ENCODE measurements at places on chromosomes 2 and 18.

- DNase-seq: no peak
Observed at GRCh38 chr2:23021311-23022120, 363.5 kb upstream of the KLHL29 start.

- no peak for DNase-seq
Observed at GRCh38 chr2:40034198-40034597, 255.1 kb upstream of the THUMPD2 start.

DNA sequence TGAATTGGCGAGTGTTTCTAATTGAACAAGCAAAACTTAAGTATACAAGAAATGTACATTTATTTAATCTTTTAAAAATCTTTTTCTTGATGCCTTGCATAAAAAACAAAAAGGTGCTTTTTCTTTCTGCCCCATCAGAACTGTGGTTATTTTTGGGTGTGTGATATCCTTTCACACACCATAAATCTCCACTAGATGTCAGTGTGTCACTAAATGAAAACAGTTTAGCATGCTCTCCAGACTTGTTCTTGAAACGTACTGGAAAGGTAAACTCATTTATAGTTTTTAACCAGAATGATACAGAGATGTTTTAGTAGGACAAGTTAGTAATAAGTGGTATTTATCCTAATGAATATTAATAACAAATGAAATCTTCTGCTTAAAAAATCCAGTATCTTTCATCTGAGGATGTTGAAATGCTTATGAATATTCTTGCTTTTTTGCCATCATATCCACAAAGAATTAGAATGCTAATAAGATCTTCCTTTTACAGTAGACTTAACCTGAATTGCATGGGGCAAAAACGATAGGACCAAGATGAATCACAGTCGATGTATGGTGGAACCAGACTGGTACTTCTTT is 96.8 kb downstream of the UBE2E3 start:
- peak; percentile 40 for DNase-seq

GRCh38 chr2:10026940-10027569 is 16.3 kb upstream of the KLF11 start:
- DNase-seq: no peak

GRCh38 chr2:6470518-6470917 is 395.2 kb downstream of the CMPK2 start:
- DNase-seq: no peak

DNA sequence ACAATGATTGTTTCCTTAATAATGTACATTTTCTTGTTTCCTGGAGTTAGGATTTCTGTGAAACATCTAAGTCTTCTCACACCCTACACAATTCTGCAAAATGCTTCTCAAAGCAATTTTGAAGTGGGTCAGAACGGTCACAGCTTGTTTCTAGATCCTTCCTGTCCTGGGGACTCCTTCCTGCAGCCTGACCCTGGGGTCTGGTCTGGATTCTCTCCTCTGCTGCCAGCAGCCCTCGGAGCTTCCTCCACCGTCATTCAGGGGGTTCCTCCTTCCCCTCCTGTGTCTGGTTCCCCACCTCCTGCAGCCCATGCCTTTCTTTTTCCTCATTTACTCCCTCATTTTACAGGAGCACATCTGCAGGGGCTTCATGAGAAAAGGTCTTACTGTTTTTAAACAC is 322.1 kb downstream of the AGPS start:
- no peak for DNase-seq

All from fibroblast of gingiva (primary cell).